ENCODE measurements at places on chromosomes 4 and X.

GRCh38 chr4:131339137-131339536 is 1810.0 kb upstream of the PCDH10 start:
- no peaks in the 10 kb centered on the region for H3K4me1 ChIP-seq
- no peak for DNase-seq
- H3K36me3 ChIP-seq: no peaks in the 10 kb centered on the region
- H3K27me3 ChIP-seq: no peaks in the 10 kb centered on the region

DNA sequence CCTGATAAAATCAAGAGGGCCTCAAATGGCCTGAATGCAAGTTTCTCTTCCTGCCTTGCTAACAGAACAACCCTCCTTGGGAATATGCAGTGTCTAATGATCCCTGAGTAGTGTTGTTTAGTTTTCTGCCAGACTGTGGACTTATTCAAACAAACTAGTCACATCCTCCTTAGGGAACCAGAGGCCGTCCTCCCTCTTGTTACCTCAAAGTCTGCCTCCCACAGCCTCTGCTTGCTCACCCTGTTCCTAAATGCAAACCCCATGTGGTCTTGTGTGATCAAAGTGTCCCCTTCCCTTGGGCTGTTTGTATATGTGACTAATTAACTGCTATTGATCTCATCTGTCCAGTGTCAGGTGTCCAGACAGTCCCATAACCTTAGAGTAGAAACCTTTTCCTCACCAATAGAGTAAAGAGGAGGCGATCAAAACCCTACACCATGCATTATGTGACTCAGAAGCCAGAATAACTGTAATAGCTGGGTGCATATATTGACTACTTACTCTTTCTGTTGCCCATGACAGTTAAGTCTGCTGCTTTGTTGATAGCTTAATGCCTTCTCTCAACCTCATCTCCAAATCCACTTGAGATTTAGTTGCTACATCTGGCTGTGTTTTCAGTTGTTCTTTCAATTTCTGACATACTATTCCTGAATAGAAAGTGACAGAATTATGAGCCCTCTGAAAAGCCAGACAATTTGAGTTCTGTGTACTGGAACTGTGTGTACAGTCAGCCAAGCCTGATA is 473.0 kb upstream of the NWD2 start:
- no peak overlapping the region for H3K27ac ChIP-seq
- no peaks in the 10 kb centered on the region for H3K36me3 ChIP-seq

- DNase-seq: no peak
- no peak overlapping the region for H3K27ac ChIP-seq
- H3K27me3 ChIP-seq: no peaks in the 10 kb centered on the region
Observed at GRCh38 chr4:88075336-88075735, 67.9 kb downstream of the PKD2 start.

DNA sequence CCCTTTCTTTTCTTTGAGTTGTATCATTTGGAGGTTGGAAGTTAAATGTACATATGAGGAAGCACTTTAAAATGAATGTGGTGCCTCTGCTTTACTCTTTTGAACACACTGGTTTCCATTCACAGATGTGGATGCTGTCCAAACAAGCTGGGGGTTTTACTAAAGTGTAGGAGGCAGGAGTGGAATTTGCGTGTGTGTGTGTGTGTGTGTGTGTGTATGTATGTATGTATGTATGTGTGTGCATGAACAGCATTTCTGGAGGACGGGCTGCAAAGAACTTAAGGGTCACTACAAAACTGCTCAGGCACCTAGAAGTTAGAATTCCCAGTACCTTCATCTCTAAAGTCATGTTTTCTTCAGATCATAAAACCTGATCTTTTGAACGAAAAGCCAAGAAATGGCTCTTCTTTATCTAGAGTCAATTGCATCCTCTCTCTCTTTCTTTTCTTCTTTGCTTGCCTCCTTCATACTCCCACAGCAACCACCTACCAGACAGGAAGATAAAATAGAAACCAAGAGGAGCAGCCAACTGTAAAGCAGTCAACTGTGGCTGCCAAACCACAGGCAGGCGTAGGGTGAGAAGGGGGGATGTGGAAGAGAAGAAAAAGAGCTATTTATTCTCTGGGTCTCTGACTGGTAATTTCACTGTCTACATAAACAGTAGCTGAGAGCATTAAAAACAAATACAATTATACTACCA is 177.0 kb upstream of the RASGEF1B start:
- no peak overlapping the region for H3K4me3 ChIP-seq
- no peaks in the 10 kb centered on the region for H3K36me3 ChIP-seq
- H3K27ac ChIP-seq: no peak overlapping the region
- H3K4me1 ChIP-seq: peaks cover 4% of the 10 kb centered on the region
- peaks cover 8% of the 10 kb centered on the region for H3K27me3 ChIP-seq

GRCh38 chrX:101080326-101081124 is 1.8 kb downstream of the TMEM35A start:
- no peak for DNase-seq
- no peak overlapping the region for H3K27ac ChIP-seq
- H3K27me3 ChIP-seq: peaks cover 5% of the 10 kb centered on the region
- no peaks in the 10 kb centered on the region for H3K36me3 ChIP-seq

DNA sequence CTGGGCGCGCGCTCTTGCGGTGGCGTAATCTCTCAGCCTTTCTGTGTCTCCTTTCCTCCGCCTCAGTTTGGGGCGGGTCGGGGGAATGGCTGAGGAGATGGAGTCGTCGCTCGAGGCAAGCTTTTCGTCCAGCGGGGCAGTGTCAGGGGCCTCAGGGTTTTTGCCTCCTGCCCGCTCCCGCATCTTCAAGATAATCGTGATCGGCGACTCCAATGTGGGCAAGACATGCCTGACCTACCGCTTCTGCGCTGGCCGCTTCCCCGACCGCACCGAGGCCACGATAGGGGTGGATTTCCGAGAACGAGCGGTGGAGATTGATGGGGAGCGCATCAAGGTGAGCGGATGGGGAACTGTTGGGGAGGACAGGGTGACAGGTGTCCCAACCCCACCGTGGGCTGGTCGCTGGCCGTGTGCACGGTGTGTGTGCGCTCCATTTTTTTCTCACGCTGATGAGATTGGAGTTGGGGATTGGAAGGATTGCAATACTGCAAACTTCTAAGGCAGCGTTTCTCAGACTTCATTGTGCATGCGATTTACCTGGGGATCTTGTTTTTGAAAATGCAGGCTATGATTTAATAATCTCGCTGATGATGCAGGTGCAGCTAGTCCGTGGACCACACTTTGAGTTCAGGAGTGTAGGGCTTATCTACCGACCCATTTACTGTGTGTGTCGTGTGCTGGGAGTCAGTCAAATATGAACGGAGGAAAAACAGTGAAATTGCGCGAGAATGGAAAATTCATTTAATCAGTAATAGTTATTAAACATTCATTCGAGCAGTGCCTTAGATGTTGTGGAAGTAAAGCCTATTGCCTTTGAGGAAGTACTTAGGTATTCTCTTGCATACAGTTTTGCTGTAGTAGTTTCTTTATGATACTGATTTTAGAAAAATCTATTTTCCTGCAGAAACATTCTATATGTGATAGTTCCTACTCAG is at the start of gene RAB33B:
Gene RAB33B (plus strand): TSS at position 11 of the 935 bp plus-strand sequence. CDS start 75 bp downstream, at position 86.
- H3K27ac ChIP-seq: peak within 1 kb of the TSS; percentile 99
- no peaks in the 10 kb centered on the region for H3K27me3 ChIP-seq
- H3K4me1 ChIP-seq: peaks cover 58% of the 10 kb centered on the region

All from neural crest cell (in vitro differentiated cells).